ENCODE measurements at places on chromosomes 3 and 15. TPM values are rescaled to one million over a fixed set of nuclear protein-coding genes. Genes with fewer than 3 reads are reported as not detected.

- no peak for DNase-seq
Observed at GRCh38 chr15:61070111-61070901, 158.8 kb downstream of the RORA start.

DNA sequence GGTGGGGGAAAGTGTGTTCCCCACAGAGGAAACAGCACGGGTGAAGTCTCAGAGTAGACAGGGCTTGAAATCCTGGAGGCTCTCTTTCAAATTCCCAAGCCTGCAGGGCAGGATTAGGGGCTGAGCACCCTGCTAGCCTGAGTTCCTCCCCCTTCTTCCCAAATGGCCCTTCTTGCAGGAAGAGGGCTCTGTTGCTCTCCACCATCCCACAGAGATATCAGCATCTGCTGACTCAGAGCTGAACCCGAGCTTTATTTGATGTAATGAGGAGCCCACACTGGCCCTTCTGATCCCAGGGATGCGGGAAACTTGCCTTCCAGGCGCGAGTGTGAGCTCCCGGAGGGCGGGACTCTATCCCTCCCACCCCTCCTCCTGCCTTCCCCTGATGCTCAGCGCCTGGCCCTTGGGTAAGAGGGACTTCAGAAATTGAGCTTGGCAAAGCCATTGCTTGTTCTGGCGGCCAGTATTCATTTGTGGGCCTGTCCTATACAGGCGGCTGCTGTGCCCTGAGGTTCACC is 1.4 kb upstream of the STRA6 start:
- DNase-seq: no peak

DNA sequence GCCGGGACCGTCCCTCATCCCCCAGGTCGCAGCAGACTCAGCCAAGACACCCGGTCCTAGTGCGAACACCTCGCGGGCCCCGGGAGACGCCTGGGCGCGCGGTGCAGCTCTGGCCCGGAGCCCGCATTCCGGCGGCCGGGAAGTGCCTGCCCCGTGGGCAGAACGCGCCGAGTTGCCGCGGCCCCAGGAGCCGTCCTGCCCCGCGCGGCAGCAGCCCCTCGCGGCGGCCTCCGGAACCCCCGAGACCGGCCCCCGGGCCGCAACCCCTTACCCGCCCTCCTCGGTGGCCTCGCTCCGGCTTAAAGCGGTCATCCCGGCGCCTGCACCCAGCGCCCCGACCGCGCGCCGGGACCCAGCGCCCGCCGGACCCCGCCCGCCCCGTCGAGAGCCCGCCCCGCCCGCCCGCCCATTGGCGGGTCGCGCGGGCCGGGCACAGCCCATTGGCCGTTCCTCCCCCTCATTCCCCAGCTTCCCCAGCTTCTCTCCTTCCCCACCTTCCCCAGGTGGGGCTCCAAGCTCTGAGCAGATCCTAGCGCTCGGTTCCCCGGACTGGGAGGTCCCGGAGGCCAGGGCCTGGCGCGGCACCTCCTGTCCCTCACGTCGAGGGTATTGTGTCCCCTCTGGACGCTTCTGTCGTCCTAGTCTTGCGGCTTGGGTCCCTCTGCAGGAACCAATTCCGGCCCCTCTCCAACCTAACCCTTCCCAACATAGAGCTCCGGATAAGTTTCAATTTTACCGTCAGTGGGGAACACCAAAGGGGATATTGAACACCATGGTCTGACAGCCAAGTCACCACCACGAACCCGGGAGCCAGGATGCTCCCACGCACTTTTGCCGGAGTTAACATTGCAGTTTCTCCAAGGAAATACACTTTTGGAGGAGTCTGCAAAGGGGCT is at the start of gene GRAMD2A:
TSS of gene GRAMD2A (minus strand) at position 328 of the 896 bp plus-strand sequence.
- no peak for DNase-seq

GRCh38 chr15:92014281-92015030 is 160.9 kb downstream of the SLCO3A1 start:
- no peak for DNase-seq

- DNase-seq: no peak
Observed at GRCh38 chr15:69693059-69693458, 240.4 kb downstream of the RPLP1 start.

DNA sequence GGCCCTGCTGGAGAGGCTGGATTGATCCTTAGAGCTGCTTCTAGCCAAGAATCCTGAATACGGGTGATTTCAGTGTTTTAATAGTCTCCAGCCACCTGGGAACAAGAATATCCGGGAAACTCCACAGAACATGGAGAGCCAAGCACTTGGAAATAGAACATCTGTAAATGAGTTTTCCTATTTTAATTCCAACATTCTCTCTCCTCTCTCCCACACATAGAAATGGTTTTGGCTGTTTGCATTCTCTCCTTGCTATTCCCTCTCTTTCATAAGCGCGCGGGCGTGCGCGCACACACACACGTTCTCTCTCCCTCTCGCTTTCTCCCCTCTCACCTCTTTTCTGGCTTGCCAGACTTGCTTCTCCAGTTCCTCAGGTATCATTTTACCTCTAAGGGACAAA is 50.6 kb downstream of the GADL1 start:
- DNase-seq: no peak

DNA sequence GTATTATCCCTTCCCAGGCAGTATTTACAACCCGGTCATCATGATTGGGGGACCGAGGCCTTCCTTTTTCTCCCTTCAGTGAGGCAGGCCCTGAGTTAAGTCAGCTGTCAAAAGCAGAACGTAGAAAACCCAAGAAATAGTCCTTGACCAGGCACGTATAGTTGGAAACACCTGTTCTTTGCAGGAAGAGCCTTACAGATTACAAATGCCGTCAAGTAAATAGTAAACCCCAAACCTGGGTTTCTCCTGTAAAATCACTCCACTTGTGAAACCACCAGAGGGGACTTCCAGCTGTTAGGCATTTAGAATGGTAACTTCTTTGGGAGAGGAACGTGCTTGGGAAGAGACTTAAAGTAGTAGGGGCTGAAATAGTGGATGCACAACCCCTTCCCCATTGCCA is 1.0 kb upstream of the BTBD1 start:
- DNase-seq: no peak

- DNase-seq: no peak
Observed at GRCh38 chr3:195040773-195041520, 230.0 kb downstream of the XXYLT1 start.

- DNase-seq: no peak
Observed at GRCh38 chr3:180762866-180763265, 83.6 kb upstream of the CCDC39 start.

DNA sequence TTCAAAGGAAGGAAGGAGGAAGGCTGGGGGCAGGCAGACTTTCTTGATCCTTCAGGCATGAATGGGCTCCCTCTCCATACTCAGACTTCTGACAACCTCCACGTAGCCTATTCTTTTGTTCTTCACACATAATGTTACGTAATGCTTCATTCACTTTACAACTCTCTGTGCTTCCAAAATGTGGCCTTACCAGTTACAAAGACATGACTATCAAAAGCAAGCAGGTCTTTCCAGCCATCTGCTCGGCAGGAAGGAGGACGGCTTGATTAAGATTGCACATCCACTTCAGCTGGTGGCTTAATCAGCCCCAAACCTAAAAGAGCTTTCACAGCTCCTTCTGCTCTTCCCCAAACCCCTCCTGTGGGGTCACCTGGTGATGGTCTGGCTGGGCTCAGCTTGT is 263.2 kb downstream of the XXYLT1 start:
- DNase-seq: no peak

DNA sequence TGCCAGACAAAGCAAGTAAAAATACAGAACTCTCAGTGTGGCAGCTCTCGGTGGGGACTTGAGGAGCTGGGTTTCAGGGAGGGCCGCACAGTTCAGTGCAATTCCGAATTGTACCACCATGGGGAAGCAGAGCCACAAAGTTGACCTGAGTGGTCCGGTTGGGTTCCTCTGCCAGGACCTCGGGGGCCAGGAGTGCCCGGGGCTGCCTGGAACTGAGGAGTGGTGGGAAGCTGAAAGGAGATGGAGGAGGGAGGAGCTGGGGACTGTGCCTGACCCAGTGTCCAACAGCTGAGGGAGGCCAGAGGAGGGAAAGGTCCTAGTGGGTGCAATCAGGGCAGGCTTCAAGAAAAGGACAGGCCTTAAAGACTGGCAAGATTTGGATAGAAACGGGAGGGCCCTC is 32.2 kb upstream of the TRH start:
- DNase-seq: no peak

GRCh38 chr3:31178467-31178866 is 284.0 kb upstream of the GADL1 start:
- DNase-seq: no peak

DNA sequence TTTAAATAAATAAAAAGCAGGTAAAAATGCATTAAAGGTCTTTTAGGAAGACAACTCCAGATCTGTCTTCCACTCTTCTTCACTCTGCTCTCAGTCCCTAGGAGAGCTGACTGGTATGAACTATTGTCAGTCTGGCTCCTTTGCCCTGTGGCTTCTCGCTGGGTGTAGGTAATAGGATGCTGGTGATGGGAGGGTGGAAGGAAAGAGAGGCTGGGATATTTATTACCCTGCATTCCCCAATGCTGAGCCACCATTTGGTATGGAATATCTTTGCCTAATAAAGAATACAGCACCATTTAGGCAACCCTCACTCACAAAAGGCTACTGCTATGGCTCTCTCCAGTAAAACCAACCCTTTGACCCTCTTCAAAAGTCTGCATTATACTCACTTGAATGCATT is 326.9 kb downstream of the CNTN3 start:
- no peak for DNase-seq

DNA sequence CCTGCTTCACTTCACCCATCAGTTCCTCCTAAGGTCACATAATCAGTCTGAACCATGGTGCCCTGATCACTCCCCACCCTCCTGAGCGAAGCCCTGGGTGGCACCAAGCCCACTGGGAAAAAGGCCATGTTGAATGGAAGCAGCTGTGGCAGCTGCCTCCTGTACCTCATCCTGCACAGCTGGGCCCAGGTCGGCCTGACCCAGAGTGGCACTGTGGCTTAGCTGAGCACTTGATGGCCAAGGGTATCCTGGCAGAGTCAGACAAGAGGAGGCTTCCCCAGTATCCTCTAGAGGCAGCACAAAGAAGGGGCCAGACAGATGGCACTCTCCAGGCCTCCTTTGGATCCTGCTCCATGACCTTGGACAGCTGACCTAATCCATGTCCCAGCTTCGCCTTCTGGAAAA is 68.4 kb downstream of the TLE3 start:
- no peak for DNase-seq

The FETUB gene
- not detected for polyA plus RNA-seq

The TRPC1 gene
- polyA plus RNA-seq: 0.34 TPM

The GP9 gene
- 0.23 TPM for polyA plus RNA-seq

The KLF15 gene
- polyA plus RNA-seq: not detected

The PLSCR5 gene
- polyA plus RNA-seq: not detected

The ACKR2 gene
- 0.17 TPM for polyA plus RNA-seq

The REC114 gene
- polyA plus RNA-seq: not detected

The CSPG5 gene
- polyA plus RNA-seq: not detected

The ADCY5 gene
- polyA plus RNA-seq: 0.16 TPM
